Adipose tissue (tissue), 3 donors: ENCODE measurements at places on chromosomes 2 and 18. TPM values are rescaled to one million over a fixed set of nuclear protein-coding genes. Genes with fewer than 3 reads are reported as not detected.

NT5DC4 gene
- 0.03 TPM for polyA plus RNA-seq

NABP1 gene
- 5.0 TPM for polyA plus RNA-seq

RNU2-63P gene
- polyA plus RNA-seq = not detected

NEU4 gene
- polyA plus RNA-seq = 0.67 TPM

ALK gene
- polyA plus RNA-seq = 1.0 TPM

CYBRD1 gene
- polyA plus RNA-seq = 138 TPM

LAMA3 gene
- 6.2 TPM for polyA plus RNA-seq

FBLN7 gene
- polyA plus RNA-seq = 0.66 TPM

TTR gene
- polyA plus RNA-seq = 1.1 TPM

NR4A2 gene
- 93.8 TPM for polyA plus RNA-seq

C2orf78 gene
- not detected for polyA plus RNA-seq

MARCHF4 gene
- polyA plus RNA-seq = 0.25 TPM

PKDCC gene
- polyA plus RNA-seq = 46.7 TPM

PROC gene
- polyA plus RNA-seq = 0.22 TPM

WIPF1 gene
- 5.8 TPM for polyA plus RNA-seq

TMEM18 gene
- 20.0 TPM for polyA plus RNA-seq

MPHOSPH10 gene
- 22.4 TPM for polyA plus RNA-seq

BCL11A gene
- polyA plus RNA-seq = not detected

RAB6C gene
- not detected for polyA plus RNA-seq

PDE1A gene
- 4.9 TPM for polyA plus RNA-seq

INHBB gene
- 5.4 TPM for polyA plus RNA-seq

CHPF gene
- 21.8 TPM for polyA plus RNA-seq

GLI2 gene
- polyA plus RNA-seq = 1.3 TPM

ANKRD30B gene
- polyA plus RNA-seq = 0.45 TPM

LRP2 gene
- 1.2 TPM for polyA plus RNA-seq

ALPI gene
- polyA plus RNA-seq = 0.03 TPM
